ENCODE measurements at places on chromosomes 6 and 20.

DNA sequence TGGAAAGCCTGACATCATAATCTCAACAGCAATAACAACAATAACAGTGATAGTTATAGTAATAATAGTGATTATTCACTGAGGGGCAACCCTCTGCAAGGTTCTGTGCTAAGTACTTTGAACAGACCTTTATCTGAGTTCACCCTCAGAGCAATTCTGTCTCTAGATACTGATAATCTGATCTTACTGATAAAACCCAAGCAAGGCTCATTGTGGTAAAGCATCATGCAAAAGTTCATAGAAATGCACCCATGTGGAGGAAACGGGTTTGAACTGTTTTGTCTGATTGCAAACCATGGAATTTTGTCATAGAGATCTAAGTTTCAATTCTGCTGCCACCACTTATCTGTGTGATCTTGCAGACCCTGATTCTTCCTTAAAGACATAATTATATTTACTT is 1.3 kb upstream of the KIAA0408 start:
- DNase-seq, result no peak

DNA sequence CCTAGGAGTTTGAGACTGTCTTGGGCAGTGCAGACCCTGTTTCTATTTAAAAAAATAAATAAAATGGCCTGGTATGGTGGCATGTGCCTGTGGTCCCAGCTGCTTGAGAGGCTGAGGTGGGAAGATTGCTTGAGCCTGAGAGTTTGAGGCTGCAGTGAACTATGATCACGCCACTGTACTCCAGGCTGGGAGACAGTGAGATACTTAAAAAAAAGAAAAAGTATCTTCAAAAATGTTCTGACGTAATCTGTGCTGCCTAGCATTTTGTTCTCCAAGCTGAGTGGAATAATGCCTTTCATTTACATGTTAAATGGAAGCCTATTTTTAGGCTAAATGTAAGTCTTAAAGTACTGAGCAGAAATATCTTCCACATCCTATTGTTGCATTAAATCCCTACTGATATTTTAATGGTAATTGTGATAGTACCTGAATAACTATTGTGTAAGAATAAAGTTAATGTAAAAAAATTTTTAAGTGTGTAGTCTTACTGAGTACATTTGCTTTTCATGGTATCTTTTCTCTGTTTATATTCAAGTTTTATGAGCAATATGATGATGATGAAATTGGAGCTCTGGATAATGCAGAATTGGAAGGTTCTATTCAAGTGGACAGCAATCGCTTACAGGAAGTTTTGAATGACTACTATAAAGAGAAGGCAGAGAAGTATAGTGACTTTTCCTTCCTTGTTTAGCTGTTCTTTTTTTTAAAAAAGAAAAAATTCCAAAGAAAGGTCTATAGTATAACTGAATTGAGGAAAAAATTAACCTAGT is 4.2 kb upstream of the ZC2HC1B start:
- no peak for DNase-seq

GRCh38 chr6:118892355-118892991 is 1.5 kb upstream of the ASF1A start:
- DNase-seq, result no peak

GRCh38 chr20:19888269-19888671 is 128.9 kb upstream of the NAA20 start:
- no peak for DNase-seq

- DNase-seq, result no peak
Observed at GRCh38 chr6:114579486-114579885, 236.7 kb upstream of the HS3ST5 start.

All from stimulated activated CD4-positive, alpha-beta T cell treated with anti-CD3 and anti-CD28 coated beads, TNF-alpha, amount 100 ng/mL, for 48 hours (primary cell).